ENCODE measurements at places on chromosomes 5 and 9. TPM values are rescaled to one million over a fixed set of nuclear protein-coding genes. Genes with fewer than 3 reads are reported as not detected.
A peak's percentile ranks its signal among the peaks of the same experiment; 100 is the strongest.

GRCh38 chr5:7391814-7392692 is 3.9 kb upstream of the ADCY2 start:
- DNase-seq, result peak; percentile 88

DNA sequence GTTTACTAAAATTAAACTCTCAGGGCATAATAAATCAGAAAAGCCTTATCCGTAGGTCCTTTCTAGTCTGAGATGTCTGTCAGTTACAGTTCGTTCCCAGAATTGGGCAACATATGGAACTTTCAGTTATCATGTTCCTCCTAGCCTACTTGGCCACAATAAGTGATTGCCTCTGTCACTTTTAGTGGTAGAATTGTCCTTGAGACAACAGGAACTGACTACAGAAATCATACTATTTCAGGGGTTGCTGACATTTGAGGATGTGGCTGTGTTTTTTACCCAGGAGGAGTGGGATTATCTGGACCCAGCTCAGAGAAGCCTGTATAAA is 956 bp downstream of the ZNF189 start:
- DNase-seq, result no peak

- DNase-seq, result peak; percentile 21
Measured at GRCh38 chr9:113998525-113999255, 79.4 kb downstream of the AMBP start.

GRCh38 chr5:107671742-107672210 is 1.0 kb upstream of the EFNA5 start:
- DNase-seq, result peak; percentile 72

DNA sequence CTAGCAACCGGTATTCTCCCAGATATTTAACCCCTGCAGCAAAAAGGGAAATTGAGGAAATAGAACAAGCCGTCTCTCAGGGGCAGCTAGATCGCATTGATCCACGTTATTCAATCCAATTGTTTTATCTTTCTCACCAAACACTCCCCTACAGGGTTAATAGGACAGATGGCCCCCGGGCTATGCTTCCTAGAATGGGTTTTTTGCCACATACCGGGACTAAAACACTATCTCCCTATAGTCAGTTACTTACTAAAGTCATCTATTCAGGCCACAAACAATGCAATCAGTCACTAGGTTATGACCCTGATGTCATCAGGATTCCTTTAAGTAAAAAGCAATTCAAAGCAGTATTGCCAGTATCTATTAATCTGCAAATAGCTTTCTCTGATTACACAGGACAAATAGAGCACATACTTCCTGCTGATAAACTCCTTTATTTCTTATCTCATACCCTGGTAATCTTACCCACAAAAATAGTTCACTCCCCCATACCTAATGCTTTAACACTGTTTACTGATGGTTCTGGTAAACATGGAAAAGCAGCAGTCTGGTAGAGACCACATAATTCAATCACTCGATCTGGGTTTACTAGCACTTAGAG is 159.0 kb downstream of the CPLANE1 start:
- no peak for DNase-seq

- DNase-seq, result no peak
Measured at GRCh38 chr9:18463991-18464390, 10.0 kb upstream of the ADAMTSL1 start.

DNA sequence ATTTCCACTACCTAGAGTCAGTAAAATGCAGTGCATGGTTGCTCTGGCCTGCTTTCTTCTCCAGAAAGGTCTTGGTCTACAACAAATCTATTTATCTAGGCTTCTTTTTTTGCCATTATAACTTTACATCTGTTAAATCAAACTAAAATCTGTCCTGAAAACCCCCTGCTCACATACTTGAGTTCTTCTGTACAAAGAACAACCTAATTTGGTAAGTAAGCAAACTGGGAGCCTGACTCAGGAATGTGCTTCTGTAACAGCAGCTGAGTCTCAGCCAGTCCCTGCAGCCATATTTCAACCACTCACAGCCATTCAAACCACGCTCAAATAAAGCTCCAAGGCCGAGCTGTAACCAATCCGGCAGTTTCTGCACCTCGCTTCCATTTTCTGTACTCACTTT is 95.8 kb downstream of the PLPP1 start:
- DNase-seq, result peak; percentile 53

- DNase-seq, result no peak
Measured at GRCh38 chr9:101629636-101630035, 34.9 kb upstream of the PPP3R2 start.

SH3GLB2 gene
- 64.3 TPM for total RNA-seq

All from GM23338 (cell line).